ENCODE measurements at places on chromosomes 5 and 9.

DNA sequence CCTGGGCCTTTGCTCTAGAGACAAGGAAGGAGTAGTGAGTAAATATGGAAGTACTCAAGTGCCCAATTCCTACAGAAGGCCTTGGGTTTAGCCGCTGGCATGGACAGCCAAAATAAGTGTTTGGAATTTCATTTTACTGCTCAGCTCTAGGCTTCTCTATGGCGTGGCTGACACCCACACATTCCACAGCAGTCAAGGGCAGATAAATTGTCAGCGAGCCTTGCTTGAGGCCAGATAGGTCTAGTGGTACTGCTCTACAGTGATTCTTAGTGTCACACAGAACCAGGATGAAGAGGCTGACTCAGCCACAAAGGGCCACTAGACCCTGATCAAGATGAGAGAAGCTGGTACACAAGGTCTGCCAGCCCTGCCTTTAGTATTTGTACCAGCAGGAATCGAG, 111.0 kb upstream of the NFIB start:
- DNase-seq = no peak

DNA sequence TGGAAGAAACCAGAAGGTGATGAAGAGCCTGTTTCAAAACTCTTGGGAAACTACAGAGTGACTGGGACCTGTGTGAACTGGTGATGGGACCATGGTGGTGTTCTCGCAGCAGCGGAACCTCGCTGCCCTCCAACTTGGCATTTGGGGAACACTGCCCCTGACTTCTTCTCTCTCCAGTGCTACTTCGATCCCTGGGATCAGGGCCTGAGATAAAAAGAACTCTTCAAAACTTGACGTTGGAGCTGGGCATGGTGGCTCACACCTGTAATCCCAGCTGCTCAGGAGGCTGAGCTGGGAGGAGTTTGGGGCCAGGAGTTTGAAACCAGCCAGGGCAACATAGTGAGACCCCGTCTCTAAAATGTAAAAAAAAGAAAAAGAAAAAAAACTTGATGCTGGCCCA, 18.1 kb downstream of the PITX1 start:
- DNase-seq = no peak

DNA sequence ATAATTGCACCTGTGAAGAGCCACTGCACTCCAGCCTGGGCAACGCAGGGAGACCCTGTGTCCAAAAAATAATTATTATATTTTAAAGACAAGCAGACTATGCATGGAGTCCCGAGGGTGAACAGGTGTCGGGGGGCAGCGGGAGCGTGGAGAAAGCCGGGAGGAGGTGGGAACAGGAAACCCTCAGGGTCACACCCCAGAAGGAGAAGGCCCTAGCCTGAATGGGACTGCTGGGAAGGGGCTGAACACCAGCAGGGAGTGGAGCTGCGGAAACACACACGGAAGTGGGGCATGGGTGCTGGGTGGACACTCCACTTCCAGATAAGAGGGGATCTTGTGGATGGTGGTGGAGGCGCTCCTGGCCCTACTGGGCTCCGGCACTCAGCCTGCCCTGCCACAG, 12.8 kb downstream of the SURF6 start:
- no peak for DNase-seq

DNA sequence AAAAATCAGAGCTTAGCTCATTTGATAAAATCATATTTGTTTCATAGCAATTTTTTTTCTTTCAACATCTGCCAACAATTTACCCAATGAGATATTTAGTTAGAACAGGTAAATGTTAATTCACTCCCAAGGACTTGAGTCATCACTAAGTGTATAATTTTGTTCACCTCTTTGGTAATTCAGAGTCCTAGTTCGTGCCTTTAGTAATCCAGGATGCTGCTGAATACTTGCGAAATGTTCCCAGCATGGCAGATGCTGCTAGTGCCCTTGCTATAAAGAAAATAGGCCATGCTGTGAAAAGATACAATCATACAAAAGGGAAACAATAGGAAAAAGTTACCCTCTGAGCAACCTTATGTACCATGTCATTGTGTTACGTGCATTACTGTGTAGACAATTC, 210.5 kb downstream of the CSNK1G3 start:
- DNase-seq = no peak

DNA sequence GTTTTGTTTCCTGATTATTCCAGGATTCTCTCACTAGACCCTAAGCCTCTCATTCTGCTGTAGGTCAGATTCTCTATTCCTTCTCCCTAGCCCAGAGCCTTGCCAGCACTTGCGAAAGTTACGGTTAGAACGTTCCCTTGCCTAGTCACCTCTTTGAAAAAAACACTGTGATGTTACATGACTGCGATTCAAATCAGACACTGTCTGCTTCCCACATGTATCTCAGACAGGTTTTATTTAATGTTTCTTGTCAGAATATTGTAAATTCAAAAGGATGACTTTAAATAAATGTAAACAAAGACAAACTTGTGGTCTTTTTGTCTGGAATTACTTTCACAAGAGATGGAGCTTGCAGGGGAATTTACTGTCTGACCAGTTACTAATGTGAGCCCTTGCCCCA, 116.5 kb upstream of the OTULINL start:
- no peak for DNase-seq

DNA sequence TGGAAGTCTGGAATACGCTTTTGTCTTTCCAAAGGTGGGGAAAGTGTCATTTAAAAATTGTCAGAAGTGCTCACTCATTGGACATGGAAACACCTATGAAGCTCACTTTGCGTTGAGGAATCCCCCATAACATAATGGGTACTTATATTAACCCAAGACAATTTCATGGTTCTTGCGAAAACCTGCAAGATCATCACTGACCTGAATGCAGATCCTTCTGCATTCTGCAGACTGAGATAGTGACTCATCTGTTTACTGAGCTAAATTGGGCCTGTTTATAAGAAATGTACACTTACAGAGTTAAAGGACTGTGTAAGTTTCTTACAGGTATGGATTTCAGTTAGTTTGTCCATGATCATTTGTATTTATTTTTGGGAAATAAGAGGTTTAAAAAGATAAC, 153.0 kb downstream of the HMHB1 start:
- DNase-seq = no peak

- DNase-seq = no peak
Observed at GRCh38 chr5:180085837-180086236, 14.3 kb upstream of the RNF130 start.

DNA sequence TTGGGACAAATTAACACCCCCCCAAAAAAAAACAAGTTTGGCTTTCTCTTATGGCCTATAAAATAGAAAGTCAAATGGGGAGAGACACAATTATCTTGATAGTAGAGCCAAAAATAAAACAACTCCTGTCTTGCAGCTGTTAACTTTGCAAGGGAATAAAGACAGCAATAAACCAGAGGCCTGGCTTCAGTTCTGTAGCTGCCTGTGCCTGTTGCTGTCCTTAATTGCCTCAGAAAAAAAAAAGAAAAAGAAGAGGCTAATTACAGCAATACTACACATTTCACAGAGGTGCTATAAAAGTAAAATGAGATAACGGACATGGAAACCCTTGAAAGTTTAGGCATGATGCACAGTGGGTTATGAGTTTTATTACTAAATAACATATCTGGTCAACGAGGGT, 170.7 kb upstream of the IRX1 start:
- no peak for DNase-seq

GRCh38 chr9:6833518-6834192, 75.9 kb downstream of the KDM4C start:
- no peak for DNase-seq

DNA sequence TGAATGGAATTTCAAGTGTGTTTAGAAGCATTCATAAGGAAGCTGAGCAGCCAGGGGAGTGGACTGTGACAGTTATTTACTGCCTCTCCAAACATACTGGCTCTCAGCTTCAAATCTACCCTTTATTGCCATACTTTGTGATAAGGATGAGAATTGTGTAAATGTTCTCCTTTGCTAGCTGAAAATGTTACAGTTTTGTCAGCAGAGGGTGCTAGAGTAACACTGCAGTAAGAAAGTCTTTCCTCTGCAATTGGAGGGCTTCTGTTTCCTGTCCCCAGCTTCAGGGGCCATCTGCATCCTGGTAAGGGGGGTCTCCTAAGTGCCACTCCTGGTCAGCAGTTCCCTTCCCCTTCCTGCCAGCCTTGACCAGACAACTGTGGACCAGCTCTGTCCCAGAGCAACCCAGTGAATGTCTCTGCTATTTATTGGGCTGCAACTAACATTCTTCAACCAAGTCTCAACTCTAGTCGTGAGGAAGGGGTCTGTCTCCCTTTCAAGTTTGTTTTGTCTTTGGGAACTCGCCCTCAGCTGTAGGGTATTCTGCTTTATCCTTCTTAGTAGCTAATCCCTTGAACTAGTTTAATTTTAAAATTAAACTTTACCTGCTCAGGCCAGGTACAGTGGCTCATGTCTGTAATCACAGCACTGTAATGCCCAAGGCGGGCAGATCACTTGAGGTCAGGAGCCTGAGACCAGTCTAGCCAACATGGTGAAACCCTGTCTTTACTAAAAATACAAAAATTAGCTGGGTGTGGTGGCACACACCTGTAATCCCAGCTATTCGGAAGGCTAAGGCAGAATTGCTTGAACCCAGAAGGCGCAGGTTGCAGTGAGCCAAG, 45.3 kb downstream of the RAPGEF6 start:
- no peak for DNase-seq

DNA sequence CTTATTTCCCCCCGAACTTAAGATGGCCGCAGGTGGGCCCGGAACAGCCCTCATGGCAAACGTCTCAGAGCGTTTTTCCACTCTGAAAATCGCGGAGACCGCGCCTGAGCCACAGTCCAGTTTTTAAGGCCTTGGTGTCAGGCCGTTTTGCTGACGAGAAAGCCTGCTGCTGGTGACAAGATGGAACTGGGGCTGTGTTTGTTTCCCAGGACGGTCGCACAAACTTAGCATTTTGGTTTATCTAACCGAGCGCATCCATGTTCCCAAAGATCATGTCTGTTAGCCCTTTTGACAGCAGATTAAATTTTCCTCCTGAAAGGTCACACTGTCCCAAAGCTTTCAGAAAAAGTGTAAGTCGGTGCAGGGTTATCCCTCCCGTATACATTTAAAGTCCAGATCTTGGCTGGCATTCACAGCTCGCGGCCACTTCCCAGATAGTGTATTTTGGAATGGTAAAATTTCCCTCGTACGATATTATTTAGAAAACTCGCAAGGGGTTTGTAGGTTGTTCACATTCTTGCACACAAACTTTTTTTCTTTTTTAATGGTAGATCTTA, 812 bp downstream of the SREK1 start:
- no peak for DNase-seq

DNA sequence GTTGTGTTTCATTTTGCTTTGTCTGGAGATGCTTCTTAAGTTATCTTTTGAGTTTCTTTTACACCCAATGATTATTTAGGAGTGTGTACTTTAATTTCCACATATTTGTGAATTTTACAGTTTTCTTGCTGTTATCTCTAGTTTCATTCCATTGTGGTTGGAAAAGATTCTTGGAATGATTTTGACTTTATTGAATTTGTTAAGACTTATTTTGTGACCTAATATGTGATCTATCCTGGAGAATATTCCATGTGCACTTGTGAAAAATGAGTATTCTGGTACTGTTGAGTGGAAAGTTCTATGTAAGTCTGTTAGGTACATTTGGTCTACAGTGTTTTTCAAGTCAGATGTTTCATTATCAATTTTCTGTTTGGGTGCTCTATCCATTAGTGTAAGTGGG, 24.4 kb upstream of the GRAMD2B start:
- no peak for DNase-seq

DNA sequence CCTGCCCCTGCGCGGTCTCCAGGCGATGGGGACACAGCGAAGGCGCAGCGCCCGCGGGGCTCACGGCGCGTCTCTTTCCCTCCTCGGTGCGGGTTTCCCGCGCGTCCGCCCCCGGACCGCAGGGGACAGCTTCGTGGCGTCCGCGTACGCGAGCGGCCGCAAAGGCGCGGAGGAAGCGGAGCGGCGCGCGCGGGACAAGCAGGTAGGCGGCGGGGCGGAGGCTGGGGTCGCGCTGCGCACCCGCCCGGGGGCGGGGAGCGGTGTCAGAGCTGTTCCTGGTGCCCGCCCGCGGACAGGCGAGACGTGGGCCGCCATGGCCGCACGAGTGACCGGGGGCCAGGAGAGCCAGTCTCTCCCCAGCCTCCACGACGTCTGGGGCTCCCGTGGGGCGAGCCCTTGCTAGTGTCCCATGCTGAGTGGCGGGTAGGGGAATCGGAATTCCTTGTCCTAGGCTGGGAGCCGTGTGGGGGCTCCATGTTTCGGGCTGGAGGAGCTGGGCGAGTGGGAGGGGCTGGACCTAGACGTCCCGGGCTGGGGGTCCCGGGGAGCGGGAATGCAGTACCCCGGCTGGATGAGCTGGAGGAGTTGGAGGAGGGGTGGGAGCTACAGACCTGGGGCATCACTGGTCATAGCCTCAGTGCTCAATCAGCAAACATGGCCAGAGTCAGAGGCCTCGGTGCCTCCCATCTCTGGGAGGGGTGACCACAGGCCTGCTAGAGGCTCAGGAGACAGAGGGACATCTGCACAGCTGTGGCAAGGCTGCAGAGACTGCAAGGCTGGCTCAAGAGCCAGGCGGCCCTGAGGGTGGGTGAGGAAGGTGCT, 968 bp downstream of the NKD2 start:
- DNase-seq = no peak

- DNase-seq = no peak
Observed at GRCh38 chr9:35001803-35002502, 12.4 kb downstream of the DNAJB5 start.

- no peak for DNase-seq
Observed at GRCh38 chr9:89755821-89756220, 151.0 kb downstream of the GADD45G start.

DNA sequence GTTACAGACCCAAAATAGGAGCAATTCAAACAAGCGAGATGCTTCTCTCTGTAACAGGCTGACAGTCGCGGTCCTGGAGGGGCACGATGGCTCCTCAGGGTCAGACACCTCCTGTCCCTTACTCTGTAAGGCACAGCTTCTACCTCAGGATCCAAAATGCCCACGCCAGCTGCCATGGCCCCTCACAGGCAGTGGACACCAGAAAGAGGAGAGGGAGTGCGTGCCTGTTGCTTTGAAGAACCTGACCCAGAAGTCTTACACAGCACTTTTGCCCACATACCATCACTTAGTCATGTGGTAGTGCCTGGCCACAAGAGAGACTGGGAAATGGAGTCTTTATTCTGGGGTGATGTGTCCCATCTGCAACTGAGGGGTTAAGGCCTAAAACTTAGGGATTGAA, 11.6 kb upstream of the ABL1 start:
- DNase-seq = no peak
